Left renal cortex interstitium (tissue), 4 donors: ENCODE measurements at places on chromosomes 12 and 14. TPM values are rescaled to one million over a fixed set of nuclear protein-coding genes. Genes with fewer than 3 reads are reported as not detected.

Gene ASPG
- polyA plus RNA-seq = 17.1 TPM

DNA sequence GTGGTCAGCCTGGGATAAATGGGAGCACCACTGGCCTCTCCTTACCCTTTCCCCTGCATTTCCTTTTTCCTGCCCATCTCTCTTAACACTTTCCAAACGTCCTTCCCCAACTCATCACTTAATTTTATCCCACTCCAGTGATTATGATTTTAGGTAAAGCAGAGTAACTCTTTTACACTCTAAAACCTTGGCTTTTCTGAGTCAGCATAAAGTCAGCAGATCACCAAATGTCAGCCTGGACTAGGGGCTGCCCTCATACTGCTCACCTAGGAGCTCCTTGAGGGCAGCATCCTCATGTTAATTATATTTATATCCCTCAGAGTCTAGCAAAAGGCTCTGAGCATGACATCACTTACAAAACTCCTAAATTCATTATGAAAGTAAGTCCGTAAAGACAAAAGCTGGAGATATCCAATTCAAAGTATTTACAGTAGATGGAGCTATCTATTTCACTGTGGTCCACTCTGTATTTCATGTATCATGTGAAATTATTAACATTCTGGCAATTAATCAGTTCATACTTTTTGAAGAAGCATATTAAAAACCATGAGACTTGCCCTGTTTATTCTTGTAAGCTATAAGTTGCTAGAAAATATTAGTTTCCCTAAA is 17.0 kb upstream of the DICER1 start:
- DNase-seq = no peak

Gene PRB3
- polyA plus RNA-seq = not detected

Gene PRH2
- polyA plus RNA-seq = 0.32 TPM

DNA sequence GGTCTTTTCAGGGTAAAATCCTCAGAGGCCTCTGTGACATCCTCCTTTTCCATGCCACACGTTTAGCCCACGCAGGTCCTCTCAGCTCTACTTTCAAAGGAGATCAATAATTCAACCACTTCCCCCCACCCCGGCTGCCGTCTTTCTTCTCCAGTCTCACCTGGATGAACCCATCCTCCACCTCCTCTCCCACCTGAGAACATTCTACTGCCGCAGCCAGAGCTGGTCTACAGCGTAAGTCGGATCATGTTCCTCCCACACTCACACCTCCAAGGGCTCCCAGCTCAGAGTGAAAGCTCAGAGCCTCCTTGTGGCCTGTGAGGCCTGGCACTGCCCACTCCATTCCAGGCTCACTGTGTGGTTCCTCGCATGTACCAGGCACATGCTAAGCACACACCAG is 246.6 kb downstream of the CHST11 start:
- no peak for DNase-seq

DNA sequence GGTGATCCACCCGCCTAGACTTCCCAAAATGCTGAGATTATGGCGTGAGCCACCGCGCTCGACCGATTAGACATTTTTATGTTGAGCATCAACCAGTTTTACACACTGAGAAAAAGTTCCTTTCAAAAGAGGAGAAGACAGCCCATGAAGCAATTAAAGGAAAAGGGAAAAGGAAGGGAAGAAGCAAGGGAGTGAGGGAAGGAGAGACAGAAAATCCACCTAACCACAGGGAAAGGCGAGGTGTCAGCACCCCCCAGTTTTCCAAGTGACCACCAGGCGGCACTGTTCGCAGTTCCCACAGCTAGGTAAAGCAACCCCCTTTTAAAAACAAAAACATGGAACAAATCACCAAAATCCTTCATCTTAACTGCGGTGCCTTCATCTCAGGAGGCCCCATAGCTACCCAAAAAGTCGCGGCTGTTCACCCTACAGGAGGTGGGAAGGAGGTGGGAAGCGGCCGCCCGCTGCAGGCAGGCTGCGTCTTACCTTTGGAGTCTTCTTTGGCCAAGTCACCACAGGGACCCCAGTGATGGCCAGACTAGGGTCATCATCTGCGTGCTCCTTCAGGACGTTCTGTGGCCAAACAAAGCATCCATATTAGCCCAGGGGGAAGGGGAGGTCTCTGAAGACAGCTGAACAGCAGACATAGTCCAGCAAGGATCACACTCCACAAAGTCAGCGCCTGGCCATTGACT is 86.6 kb downstream of the KDM2B start:
- DNase-seq = no peak

DNA sequence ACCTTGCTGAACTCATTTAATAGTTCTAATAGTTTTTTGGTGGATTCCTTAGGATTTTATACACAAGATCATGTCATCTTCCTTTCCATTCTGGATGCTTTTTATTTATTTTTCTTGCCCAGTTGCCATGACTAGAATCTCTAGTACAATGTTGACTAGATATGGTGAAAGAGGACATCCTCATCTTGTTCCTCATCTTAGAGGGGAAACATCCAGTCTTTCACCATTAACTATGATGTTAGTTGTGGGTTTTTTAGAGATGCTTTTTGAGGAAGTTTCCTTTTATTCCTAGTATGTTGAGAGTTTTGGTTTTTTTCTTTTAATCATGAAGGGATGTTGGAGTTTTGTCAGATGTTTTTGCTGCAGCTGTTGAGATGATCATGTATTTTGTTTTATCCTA is 8.7 kb downstream of the ANKRD13A start:
- DNase-seq = no peak

DNA sequence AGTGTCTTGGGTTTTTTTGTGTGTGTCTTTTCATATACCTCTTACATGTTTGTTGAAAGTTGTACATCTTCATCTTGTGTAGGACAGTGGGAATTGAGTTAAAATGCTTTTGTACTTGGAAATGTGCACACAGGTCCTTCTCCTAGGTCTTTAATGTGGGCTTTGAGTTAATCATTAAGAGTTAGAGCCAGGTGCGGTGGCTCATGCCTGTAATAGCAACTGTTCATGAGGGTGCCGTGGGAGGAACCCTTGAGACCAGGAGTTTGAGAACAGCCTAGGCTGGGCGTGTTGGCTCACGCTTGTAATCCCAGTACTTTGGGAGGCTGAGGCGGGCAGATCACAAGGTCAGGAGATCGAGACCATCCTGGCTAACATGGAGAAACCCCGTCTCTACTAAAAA is 13.9 kb downstream of the CLECL1 start:
- DNase-seq = no peak

DNA sequence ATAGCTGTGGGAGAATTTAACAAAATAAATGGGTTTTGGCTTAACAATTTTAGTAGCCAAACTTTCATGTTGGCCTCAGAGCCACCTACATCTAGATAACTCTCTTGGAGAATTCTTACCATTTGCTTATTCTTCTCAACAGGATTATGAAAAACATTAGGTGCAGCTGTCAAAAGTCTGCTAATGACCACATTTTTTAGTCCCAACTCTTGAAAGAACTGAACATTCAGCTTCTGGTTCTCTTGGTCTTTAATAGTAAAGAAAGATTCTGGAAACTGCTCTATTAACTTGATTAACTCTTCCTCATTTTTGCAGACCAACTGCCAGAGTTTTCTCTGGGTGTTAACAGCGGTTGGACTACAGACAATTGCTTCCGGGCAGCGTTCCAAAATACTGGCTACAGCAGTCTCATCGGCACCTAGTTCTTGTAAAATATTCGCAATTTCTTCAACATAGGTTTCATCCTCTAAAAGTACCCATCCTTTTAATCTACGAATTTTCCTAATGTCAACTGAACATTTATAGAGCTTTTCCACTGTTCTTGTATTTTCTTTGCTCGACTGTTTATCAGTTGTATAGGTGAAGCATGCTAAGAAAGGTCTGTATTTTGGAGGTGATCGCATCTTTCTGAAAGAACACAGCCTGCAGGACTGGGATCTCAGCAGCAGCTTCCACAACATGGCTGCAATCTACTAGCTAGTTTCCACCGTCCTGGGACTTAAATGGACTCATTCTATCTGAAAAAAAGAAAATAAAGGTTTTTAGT is 8.7 kb downstream of the MTERF2 start:
- no peak for DNase-seq

- DNase-seq = no peak
Measured at GRCh38 chr14:92105893-92106142, 564 bp downstream of the ATXN3 start.

Gene KDM5A
- polyA plus RNA-seq = 36.0 TPM

- DNase-seq = no peak
Measured at GRCh38 chr14:31057035-31057434, 30.9 kb upstream of the STRN3 start.

Gene MIP
- 0.21 TPM for polyA plus RNA-seq

Gene VDR
- polyA plus RNA-seq = 5.7 TPM

- DNase-seq = no peak
Measured at GRCh38 chr14:54625112-54625511, 58.2 kb downstream of the SAMD4A start.

Gene ANKS1B
- polyA plus RNA-seq = 4.0 TPM

Gene LRP6
- 68.5 TPM for polyA plus RNA-seq

GRCh38 chr14:56661478-56661877 is 81.9 kb downstream of the TMEM260 start:
- DNase-seq = no peak
